Stimulated activated CD4-positive, alpha-beta T cell treated with anti-CD3 and anti-CD28 coated beads, Interleukin-1b, Interleukin-23, amount 100 ng/mL, for 1 hour (primary cell): ENCODE measurements at places on chromosomes 5 and 9.

- no peak for DNase-seq
Observed at GRCh38 chr5:173383711-173384110, 55.5 kb upstream of the STC2 start.

DNA sequence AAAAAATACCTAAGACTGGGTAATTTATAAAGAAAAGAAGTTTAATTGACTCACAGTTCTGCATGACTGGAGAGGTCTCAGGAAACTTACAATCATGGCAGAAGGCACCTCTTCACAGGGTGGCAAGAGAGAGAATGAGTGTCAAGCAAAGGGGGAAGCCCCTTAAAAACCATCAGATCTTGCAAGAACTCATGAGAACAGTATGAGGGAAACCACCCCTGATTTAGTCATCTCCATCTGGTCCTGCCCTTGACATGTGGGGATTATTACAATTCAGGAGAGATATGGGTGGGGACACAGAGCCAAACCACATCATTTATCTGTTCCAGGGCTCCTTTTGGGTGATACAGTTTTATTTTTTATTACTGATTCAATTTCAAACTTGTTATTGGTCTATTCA, 23.2 kb upstream of the ADAMTS16 start:
- no peak for DNase-seq

DNA sequence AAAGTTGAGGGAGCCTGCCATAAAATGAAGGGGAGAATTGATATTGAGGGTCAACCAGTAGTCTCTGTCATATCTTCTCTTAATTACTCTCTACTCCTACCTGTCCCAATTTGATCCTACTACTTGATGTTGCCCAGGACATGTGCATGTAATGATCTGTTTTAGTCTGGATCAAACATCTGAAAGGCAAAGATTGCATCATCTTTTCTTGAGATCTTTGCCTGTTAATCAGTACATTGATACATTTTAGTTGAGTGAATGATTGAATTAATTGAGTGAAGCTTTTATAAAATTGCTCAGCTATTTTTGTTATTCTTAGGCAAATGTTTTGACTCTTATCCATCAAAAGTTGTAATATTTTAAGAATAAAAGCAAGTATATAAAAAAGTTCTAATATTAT, 21.7 kb downstream of the ARHGEF28 start:
- no peak for DNase-seq

GRCh38 chr5:52950686-52951085, 38.5 kb upstream of the ITGA2 start:
- DNase-seq: no peak

DNA sequence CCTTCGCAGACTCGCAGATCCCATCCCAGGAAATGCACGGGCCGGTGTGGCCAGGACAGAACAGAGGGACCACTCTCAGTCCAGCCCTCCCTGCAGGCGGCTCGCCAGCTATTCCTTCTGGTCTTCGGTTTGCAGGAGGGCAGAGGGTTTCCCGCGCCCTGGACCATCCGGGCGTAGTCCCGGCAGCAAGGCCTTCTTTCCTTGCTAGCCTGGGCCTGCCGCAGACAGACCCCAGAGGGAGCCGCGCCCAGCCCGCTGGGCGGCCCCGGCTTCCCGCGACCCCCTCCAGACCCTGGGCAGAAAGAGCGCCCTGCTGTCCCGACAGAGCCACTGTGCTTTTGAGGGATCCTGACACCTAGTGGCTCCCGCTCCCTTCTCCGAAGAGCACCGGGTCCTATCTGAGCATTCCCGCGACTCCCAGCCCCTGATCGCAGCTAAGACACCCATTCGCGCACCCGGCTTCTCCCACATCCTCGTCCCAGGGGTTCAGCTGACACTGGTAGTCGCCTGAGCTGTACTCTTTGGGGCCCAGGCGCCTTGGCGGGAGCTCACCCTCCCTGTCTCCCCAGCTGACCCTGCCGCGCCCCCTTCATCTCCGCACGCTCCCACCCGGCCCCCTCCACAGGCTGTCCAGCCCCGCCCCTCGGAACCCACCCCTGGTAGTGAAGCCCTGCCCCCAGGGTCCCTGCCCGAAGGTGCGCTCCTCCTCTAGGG, 1.1 kb downstream of the CFAP90 start:
- no peak for DNase-seq

- DNase-seq: no peak
Observed at GRCh38 chr5:175837171-175837699, 34.1 kb upstream of the CPLX2 start.

GRCh38 chr9:70493029-70493428, 78.6 kb upstream of the KLF9 start:
- DNase-seq: no peak

GRCh38 chr5:146880966-146881365, 2.4 kb upstream of the PPP2R2B start:
- DNase-seq: no peak
